Left hindlimb (tissue), 1 donor: ENCODE measurements at places on chromosomes 2 and 18.

- no peak for DNase-seq
These were observed 422.2 kb upstream of the POU3F3 start for GRCh38 chr2:104431701-104432121.

DNA sequence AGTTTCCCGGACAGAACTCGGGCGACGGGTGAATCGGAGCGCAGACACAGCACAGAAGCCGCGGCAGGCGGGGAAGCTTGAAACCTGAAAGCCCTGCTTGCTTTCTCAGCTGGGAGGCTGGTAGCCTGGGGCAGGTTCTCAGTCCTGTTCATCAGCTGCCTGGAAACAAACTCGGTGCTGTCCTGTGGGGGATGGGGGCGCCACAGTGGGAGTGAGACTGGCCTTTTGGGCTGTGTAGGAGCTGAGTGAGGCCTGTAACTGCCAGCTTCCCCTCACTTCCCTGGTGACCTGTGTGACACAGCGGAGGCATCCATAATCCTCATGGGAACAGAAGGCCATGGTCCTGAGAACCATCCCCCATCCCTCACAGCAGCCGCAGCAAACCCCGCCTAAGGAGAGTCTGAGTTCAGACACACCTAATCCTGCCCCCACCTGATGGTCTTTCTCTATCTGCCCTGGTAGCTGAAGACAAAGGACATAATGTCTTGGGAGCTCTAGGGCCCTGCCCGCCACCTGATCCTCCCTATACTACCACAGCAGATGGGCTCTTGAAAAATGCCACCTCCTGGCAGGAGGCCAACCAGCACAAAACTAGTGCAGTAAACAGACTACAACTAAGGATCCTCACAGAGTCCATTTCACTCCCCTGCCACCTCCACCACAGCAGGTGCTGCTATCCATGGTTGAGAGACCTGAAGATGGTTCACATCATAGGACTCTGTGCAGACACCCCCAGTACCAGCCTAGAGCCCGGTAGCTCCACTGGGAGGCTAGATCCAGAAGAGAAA, 52.7 kb upstream of the LDLRAD4 start:
- no peak for DNase-seq

GRCh38 chr2:103364177-103364576, 602.3 kb downstream of the TMEM182 start:
- no peak for DNase-seq

DNA sequence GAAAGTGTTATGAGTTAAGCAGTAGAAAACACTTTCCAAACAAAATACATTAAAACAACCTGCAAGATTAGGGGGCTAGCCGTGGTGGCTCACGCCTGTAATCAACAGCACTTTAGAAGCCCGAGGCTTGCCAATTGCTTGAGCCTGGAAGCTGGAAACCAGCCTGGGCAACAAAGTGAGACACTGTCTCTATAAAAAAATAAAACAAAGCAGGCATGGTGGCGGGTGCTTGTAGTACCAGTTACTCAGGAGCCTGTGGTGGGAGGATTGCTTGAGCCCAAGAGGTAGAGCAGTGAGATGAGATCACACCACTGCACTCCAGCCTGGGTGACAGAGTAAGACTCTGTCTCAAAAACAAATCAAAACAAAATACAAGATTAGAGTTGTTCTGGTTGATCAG, 208.3 kb downstream of the ERBB4 start:
- DNase-seq, result peak; percentile 17

DNA sequence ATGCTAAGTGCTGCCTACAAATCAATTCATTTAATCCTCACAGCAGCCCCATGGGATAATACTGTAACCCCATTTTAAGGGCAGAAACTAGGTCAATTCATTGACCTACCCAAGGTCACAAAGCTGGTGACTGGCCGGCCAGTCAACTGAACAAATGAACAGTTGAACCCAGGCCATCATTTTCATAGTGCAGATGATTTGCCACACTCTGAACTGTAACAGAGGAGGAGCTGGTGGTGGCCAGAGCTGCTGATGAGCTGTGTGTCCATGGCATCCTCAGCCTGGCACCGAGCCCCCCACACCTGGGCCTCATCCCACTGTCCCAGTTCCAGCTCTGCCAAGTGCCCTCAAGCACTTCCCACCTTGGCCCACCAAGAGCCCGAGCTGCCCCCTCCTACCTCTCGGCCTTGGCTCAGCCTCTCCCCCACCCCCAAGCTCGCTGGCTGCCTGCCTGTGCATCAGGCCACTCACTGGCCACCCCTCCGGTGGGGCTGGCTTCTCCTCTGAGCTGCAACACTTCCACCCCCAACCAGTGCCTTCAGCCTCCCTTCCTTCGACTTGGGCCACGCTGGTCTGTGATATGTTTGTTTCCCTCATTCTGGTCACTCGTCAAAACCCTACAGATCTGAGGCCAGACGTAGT, 58.4 kb downstream of the ATOH8 start:
- DNase-seq, result no peak

DNA sequence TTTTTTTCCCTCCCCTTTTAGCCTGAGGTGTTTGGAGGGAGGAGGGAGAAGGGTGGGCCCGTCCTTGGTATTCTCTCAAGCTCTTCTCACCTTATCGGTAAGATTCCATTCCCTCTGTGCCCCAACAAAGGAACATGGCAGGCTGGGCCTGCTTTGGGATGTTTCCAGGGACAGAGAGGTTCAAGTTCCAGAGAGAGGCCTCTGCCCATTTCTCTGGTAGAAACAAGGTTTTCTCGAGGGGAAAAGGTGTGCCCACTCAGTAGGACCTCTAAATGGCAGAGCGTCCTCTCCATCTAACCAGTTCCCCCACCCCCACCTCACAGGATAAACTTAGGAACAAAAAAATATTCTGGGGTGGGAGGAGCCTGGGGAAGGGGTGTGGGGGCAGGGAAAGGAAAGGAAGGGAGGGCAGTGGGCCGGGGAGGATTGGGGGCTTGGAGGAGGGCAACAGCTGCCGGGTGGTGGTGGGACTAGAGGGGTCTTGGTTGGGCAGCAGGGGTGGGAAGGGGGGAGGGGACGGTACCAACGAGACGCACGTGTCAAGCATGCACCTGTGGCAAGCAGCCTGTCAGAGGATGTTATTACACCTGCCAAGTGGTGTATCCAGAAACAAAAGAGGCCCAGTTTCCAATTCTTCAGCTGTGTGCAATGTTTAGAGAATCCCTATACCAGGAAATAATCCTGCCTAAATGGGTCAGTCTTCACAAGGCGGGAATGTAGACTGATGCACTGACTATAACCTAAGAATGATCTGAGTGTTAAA, 2.1 kb downstream of the PCBP1 start:
- peak; percentile 76 for DNase-seq

- DNase-seq, result no peak
These were observed 177.0 kb downstream of the TGIF1 start for GRCh38 chr18:3626929-3627458.

DNA sequence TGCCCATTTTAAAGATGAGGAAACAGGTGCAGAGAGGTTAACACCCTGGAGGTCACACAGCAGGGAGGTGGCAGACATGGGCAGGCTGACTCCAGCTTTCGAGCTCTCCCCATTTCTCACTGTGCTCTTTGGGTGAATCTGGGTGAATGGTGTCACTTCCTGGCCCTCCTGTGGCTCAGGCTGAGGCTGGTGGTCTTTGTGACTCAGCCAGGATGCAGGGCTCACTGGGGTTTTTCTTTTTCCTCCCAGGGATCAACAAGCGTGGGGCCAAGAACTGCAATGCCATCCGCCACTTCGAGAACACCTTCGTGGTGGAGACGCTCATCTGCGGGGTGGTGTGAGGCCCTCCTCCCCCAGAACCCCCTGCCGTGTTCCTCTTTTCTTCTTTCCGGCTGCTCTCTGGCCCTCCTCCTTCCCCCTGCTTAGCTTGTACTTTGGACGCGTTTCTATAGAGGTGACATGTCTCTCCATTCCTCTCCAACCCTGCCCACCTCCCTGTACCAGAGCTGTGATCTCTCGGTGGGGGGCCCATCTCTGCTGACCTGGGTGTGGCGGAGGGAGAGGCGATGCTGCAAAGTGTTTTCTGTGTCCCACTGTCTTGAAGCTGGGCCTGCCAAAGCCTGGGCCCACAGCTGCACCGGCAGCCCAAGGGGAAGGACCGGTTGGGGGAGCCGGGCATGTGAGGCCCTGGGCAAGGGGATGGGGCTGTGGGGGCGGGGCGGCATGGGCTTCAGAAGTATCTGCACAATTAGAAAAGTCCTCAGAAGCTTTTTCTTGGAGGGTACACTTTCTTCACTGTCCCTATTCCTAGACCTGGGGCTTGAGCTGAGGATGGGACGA, 13.2 kb downstream of the ITM2C start:
- no peak for DNase-seq

- no peak for DNase-seq
These were observed 54.4 kb upstream of the TANC1 start for GRCh38 chr2:158914066-158914465.

DNA sequence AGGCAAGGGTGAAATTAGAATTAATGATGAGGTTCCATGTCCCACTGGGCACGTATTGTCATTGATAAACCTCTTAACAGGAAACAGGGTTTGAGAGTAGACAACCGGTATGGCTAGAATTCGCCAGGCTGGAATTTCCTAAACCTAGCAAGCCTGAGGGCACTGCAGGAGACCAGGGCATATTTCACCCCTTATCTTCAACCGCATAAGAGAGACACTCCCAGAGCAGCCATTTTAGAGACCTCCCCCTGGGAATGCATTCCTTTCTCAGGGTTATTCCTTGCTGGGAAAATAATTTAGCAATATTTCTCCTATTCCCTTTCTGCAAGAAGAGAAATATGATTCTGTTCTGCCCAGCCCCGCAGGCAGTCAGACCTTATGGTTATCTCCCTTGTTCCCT, 334.6 kb upstream of the LYPD1 start:
- DNase-seq, result no peak

GRCh38 chr18:31252522-31252921, 65.4 kb upstream of the DSG1 start:
- DNase-seq, result no peak

- no peak for DNase-seq
These were observed 7.7 kb downstream of the CCL20 start for GRCh38 chr2:227821043-227821942.

DNA sequence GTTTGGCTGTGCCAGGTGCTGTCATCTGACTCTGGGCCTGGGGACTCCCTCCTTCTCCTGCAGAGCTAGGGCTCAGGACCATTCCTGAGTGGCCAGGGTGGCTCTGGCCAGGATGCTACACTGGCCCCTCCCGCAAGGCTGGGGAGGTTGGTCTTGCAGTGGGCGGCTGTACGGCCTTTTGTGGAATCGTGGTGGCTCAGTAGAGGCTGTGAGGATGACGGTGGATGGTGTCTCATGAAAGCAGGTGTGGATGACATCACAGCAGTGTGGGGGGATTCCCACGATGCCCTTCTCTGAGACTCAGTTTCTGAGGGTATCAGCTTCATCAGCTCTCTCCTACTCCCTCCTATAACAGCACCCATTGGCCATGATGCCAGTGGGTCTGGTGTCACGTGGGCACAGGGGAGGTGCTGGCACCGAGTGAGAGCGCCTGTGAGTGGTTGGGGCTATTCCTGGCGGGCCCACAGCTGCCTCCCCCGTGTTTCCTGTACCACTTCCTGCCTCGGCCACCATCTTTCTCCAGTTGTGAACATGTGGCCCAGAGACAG, 144.2 kb upstream of the HDAC4 start:
- DNase-seq, result no peak

- DNase-seq, result no peak
These were observed 384.2 kb downstream of the DSC3 start for GRCh38 chr18:30658306-30658705.

- no peak for DNase-seq
These were observed 1.5 kb downstream of the IL36B start for GRCh38 chr2:113050921-113051895.

DNA sequence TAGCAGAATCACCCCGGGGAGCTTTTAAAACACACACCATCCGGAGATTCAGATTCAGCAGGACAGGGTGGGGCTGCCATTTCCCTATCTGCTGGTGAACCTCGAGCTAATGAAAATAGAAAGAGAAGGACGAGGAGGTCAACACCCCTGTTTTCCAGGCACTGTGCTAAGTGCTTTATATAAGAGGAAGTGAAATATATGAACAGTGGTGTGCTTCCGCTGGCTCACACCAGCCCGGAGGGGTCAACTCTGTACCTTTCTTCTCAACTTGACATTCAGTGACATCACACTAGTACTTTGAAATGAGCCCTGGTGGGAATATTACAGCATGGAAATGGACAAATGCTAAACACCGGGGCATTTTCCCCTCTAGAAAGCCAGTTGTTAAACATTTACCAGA, 108.3 kb upstream of the LTBP1 start:
- DNase-seq, result no peak

- DNase-seq, result no peak
These were observed 648.5 kb downstream of the IRS1 start for GRCh38 chr2:226151157-226151556.

DNA sequence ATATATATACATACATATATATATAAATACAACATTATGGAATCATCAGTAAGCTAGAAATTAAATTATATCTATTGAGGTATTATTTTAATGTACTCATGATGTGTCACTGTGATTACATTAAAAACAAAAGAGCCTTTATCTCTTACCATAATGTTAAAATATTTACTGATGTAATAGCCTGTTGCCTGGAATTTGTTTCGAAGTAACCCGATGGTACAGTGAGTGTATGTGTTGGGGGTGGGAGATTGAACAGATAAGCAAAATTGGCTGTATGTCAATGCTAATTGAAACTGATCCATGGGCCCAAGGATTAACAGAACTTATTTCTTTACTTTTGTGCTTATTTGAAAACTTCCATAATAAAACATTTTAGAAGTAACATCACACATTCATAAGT, 1473.2 kb downstream of the LRP1B start:
- no peak for DNase-seq

DNA sequence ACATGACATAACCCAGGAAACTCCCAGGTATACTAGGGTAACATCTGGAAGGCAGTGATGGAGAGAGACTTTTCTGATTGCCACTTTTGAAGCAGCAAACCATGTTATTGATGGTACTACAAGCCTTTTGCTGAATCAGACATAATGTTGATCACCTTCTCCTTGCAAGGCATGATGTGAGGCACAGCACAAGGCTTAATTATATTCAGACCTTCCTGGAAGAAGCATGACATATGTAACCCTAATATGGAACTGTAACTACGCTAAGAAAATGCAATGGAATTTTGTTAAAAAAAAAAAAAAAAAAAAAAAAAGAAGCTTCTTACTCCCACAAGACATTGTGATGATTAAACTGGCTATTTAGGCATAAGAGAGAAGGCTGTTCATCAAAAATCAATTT, 145.4 kb downstream of the ALK start:
- no peak for DNase-seq

DNA sequence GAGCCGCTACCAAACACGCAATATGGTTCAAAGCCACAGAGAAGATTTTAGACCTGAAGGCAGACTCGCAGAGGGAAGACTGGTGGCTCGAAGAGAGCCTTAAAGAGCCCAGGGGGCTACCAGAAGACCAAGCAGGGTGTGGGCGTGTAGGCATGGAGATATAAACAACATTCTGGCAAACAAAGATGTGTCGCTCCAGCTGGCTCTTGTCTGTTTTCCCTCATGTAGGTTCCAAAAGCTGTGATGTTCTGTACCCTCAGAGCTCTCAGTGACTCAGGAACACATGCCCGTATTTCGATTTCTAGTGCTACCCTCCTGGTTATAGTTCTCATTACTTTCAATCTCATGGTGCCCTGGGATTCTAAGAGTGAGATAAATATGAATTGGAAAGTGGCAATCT, 44.5 kb downstream of the DOCK10 start:
- DNase-seq, result no peak
